A549 treated with DMSO at 1 μM for 4 hours (cell line): ENCODE measurements at places on chromosomes 3 and 15. TPM values are rescaled to one million over a fixed set of nuclear protein-coding genes. Genes with fewer than 3 reads are reported as not detected.

Gene SCAMP5
- total RNA-seq = 12.3 to 15.8 TPM (median 14.0 TPM) in 5 replicates

Gene SPTSSB
- not detected in 5 replicates for total RNA-seq

Gene GRAMD1C
- total RNA-seq = 0.31 to 1.4 TPM (median 0.71 TPM) in 5 replicates

Gene SH2D7
- not detected in 5 replicates for total RNA-seq
